Epithelial cell of proximal tubule (primary cell): ENCODE measurements at places on chromosomes 7 and 10.

DNA sequence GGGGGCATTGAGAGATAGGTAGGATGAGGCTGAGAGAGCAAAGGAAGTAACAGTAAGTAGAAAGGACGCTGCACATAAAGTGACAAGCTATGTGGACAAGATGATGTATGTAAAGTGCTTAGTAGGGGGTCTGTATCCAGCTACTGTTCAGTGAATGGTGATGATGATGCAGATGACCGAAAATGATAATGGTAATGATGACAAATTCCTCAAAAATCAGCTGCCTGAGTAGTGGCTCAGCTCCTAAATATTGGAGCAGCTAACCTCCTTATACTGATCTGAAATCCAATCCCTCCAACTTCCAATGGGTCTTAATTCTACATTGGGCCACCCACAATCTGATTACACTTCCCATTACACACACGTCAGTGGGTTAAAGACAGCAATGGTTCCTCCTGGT lies 27.1 kb upstream of the KCNMA1 start:
- no peak for DNase-seq

DNA sequence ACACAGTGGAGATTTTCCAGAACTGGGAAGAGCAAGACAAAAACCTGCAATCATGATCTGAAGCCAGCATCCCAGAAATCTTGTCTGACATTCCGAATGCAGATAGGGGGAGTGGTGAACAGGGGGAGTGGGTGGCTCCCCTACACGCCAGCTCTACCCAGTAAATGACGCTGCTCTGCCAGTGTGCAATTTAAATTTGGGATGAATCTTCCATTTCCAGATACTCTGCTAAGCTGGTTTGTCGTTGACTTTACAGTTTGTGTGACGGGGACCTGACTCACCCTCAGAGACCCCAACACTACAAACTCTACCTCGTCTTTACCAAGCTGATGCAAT lies 68.7 kb upstream of the CAMK2B start:
- no peak for DNase-seq

- DNase-seq = no peak
Measured at GRCh38 chr7:118245267-118246040, 20.9 kb downstream of the ANKRD7 start.

DNA sequence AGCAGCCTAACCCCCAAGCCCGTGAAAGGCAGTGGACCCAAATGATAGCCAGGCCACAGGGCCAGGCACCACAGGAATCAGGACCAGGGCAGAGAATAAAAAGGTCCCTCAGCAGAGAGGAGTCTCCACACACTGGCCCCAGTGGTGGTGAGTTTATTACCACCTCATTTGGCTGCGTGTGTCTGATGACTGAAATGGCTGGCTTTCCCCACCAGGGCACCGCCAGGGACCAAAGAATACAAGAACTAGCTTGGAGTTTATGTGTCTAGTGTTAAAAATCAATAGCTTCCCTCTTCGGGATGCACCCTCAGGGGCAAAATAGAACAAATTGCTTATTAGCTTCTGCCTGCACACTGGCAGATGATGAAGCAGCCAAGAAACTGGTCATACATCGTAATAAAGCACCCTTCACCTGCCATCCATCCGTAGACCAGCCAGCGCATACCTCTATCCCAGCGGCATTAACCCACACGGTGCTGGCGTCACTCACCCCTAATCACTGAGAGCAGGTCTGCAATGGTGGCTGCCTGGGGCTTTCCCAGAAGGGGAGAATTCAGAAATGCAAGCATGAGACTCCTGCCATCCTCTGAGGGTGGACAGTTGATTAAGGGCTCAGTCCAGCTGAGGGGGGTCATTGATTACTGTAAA lies 223.7 kb upstream of the ZMIZ1 start:
- DNase-seq = no peak

GRCh38 chr7:116331020-116331419 lies 120.7 kb downstream of the TES start:
- DNase-seq = no peak

- DNase-seq = no peak
Measured at GRCh38 chr10:3780771-3781467, 4.1 kb downstream of the KLF6 start.

- DNase-seq = no peak
Measured at GRCh38 chr7:6268023-6268900, 4.2 kb downstream of the CYTH3 start.

GRCh38 chr10:5576780-5577624 lies 52.2 kb downstream of the CALML3 start:
- no peak for DNase-seq

GRCh38 chr7:23230641-23231101 lies 15.9 kb upstream of the GPNMB start:
- DNase-seq = no peak

DNA sequence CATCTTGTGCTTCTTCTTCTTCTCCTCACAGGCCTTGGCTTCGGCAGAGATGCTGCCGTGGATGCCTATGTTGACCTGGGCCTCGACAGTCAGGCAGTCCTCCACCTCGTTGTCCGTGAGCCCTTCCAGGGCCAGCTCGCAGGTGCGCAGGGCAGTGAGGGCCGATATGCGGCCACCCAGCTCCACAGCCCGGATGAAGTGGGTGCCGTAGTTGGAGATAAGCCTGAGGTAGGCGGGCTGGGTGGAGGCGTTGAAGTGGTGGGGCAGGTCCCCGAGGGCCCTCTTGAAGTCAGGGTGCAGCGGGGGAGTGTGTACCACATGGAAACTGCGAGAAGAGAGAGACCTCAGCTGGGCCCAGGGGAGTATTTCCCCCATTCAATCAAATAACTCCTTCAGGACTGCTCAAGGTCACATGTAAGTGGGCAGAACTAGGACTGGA lies 3.7 kb downstream of the PRF1 start:
- DNase-seq = no peak

DNA sequence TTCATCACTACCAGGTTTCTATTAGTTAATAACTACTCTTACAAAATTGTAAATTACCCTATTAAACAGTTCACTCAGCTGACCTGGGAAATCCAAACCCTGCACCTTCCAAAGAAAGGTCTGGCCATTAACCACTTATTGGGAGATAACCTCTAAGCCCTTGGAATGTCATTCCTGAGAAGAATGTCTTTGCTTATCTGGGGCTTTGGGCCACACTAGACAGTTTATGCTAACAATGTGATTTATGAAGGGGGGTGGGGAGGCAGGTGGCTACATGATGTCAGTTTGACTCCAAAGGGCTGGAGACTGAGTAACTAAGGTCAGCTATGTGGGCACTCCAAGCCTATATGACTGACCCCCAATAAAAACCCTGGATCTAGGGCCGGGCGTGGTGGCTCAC lies 50.7 kb downstream of the AKR1D1 start:
- no peak for DNase-seq

DNA sequence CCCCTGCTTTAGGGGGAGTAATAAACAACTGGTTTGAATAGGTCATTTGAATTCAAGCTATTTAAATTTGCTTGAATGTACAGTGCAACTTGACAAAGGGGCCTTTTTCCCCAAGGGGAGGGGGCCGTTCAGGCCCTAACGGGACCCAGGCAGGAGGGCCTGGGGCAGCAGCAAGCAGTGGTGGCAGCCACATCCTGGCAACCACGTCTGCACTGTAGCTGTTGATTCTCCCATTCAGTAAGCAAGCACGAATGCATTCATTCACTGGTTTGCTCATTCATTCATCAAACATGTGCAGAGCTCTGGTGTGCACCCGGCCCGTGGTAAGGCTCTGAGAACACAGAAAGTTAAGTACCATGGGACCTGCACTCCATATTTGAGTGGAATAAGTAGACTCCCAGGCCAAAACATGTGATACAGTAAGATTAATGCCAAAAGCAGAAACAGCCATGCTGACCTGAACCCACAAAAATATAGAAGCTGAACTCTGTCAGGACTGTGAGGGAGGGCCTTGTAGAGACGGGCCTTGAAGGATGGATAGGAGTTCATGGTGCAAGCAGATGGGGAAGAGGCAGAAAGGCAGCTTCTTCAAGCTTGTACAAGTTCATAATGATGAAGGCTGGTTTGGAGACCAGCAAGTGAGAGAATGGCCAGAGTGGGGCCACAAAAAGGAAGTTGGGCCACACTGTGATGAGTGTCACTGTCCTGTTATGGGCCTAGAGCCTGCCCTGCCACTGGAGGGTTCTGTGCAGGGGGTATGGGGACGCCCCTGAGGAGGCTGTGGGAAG lies 29.3 kb upstream of the C10orf53 start:
- DNase-seq = no peak

DNA sequence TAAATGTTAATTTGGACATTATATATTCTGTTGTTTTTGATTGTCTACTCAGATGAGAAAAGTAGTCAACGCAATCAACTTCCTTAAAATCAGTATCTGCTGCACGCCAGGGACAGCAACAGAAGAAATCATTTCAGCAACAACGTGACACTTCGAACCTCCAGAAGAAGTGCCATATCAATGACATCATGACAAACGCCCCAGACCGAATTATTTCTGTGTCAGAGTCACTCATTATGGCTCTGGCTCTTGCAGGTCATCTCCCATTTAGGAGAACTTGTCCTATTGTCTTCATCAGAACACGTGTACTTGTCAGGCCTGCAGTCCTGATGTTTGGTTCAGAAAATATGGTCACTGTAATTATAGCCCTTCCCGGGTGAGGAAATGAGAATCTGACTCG lies 276.3 kb downstream of the ADARB2 start:
- DNase-seq = no peak

DNA sequence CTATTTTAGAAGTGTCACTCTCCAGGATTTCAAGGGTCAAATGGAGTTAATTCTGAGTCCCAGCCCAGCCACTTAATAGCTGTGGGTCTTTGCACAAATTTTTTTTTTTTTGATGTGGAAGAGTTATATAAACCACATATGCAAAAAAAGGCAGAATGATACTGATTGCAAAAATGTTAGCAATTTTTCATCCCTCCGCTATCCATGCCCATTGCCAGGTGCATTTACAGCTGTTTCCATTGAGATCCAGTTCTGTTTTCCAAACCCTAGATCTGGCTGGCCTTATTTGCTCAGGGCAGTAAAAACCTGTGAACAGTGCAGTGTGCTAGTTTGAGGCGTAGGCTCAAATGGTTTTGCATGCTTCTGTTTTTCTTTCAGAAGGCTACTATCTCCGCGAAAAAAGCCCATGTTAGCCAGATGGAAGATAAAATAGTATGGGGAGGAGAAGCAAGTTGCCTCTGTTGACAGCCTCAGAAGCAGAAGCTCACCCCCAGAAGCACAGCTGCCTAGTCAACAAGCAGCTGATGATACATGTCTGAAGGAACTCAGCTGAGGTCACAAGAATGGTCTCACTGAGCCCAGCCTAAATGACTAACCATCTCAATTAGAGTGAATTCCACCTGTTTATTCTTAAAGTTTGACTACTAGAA lies 997 bp upstream of the ZNF138 start:
- DNase-seq = no peak

GRCh38 chr10:118980135-118980865 lies 49.2 kb upstream of the NANOS1 start:
- no peak for DNase-seq

- no peak for DNase-seq
Measured at GRCh38 chr10:78247266-78247665, 213.6 kb downstream of the RPS24 start.

DNA sequence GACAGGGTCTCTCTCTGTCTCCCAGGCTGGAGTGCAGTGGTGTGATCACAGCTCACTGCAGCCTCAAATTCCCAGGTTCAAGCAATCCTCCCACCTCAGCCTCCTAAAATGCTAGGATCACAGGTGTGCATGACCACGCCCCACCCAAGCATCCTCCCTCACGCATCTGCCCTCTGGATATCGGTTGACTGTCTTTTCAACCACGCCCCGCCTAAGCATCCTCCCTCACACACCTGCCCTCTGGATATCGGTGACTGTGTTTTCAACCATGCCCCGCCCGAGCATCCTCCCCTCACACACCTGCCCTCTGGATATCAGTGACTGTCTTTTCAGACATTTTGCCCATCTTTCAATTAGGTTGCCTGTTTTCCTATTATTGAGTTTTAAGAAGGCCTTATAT lies 140.5 kb downstream of the MAD1L1 start:
- DNase-seq = no peak

GRCh38 chr10:63644418-63645142 lies 123.4 kb downstream of the REEP3 start:
- DNase-seq = no peak

- DNase-seq = no peak
Measured at GRCh38 chr7:145211211-145211610, 375.4 kb upstream of the TPK1 start.

GRCh38 chr7:152161171-152161570 lies 135.7 kb downstream of the GALNT11 start:
- no peak for DNase-seq

- no peak for DNase-seq
Measured at GRCh38 chr7:152949253-152949652, 189.7 kb downstream of the ACTR3B start.

DNA sequence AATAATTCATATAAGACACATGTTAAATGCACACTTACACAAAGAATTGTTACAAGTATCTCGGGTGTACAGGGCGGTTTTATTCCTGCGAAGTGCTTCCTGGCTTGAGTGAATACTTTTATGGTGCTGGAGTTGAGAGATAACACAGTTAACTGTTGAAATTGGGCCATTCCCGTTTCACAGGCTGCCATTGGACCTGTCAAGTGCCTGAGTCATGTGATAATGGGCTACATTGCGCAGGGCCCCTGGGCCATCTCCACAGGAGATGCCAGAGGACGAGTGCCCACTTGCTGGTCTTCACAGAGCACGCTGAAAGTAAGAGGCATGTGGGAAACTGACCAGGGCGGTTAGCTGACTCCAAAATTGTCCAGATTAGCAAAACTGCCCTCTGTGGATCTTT lies 4.8 kb downstream of the FBH1 start:
- DNase-seq = no peak

- DNase-seq = no peak
Measured at GRCh38 chr10:92573091-92573797, 649 bp downstream of the IDE start.

GRCh38 chr7:92645114-92646061 lies 55.2 kb upstream of the FAM133B start:
- DNase-seq = no peak

GRCh38 chr7:121083138-121083789 lies 94.8 kb downstream of the CPED1 start:
- no peak for DNase-seq

DNA sequence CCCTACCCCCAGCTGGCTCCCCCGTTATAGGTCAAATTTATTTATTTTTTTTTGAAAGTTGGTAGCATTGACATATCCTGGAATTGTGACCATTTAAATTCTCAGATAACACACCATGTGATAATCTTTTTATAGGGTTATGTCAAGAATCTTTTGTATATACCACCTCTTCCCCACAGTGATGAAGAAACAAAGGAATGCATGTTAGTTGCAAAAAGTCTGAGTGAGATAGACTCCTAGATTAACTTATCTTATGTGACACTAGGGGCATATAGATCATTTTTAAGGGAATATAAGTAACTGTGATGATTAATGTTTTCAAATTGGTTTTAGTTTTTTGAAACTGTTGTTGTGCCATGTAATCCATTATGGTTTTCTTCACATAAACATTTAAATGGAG lies 68.3 kb downstream of the MLLT10 start:
- DNase-seq = no peak

DNA sequence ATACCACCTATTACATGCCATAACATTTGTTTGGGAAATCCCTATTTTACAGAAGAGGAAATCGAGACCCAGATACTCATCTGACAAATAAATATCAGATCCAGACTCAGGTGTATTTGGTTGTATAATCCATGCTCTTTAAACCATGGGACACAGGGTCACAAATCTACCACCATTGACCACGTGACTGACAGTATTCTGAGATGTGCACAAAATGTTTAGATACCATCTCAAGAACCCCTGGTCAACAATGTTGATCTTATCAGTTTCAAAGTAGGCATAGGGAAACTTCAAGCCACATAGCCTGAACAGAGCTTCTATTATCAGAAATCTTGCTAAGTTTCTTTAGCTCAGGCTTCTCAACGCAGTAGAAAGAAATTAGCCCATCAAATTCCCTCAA lies 93.6 kb downstream of the ICA1 start:
- no peak for DNase-seq

GRCh38 chr7:150329331-150330120 lies 6.2 kb upstream of the ACTR3C start:
- DNase-seq = no peak
